ENCODE measurements at places on chromosomes 5 and 9.
A peak's percentile ranks its signal among the peaks of the same experiment; 100 is the strongest.

- peak; percentile 94 for DNase-seq
These were observed 25.7 kb downstream of the UTP15 start for GRCh38 chr5:73591102-73591695.

- no peak for DNase-seq
These were observed 7.5 kb downstream of the FAXDC2 start for GRCh38 chr5:154842689-154843530.

DNA sequence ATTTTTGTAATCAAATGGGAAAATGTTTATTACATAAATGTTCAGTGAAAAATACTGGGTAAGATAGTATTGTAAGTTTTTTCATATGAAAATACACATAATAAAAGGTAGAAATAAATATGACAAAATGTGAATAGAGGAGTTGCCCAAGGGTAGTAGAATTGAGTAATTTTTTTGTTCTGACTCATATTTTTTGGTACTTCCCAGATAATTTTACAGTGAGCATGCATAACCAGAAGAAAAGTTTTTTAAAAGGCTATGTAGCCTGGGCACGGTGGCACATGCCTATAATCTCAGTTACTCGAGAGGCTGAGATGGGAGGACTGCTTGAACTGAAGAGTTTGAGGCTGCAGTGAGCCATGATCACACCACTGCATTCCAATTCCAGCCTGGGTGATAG is 116.9 kb downstream of the PIP5K1B start:
- DNase-seq = peak; percentile 0

DNA sequence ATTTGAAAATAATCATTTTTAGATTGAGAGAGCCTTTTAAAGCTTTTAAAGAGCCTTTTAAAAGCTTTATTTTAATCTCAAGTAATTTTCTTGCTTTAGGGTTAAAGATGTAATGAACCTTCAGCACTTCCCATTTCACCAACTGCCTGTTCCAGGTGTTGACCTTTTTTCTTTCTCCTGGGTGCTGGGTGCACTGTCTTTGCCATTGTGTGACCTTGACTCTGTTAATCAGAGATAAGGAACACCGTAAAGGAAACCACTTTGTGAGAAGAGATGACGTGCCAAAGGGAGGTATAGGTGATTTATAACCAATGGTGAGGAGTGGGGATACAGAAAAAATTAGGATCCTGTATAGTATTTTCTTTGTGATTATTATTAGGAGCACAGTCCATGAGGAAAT is 68.2 kb downstream of the NAA35 start:
- no peak for DNase-seq

- DNase-seq = peak; percentile 20
These were observed 651.3 kb upstream of the MEF2C start for GRCh38 chr5:89534331-89534730.

GRCh38 chr5:95619096-95619495 is 791 bp upstream of the GPR150 start:
- DNase-seq = peak; percentile 86

- DNase-seq = peak; percentile 92
These were observed 54.4 kb downstream of the ANKH start for GRCh38 chr5:14816999-14817761.

- DNase-seq = peak; percentile 5
These were observed 50.1 kb upstream of the FBXL17 start for GRCh38 chr5:108432024-108432423.

DNA sequence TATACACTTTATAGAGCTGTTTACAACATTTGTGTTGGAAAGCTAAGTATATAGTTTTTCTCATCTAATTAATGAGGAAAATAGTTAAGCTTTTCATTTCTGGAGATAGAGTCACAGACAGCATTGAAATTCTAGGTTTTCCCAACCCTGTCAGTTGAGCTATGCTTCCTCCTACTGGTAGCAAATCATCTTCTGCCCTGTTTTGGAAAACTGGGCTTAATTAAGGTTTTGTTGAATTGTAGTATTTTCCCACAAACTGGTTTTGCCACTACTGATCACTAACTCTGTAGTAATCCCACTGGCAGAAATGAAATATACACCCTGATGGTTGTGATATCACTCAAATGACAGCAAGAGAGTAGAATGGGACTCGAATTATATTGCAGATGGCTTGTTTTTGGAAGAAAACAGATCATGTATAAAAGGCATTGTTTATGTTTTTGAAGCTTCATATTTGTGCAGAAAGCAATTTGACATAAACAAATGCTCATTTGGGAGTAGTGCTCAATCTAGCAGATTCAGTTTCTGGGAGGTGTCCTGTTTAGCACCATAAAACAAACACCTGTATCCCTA is 46.6 kb downstream of the CD180 start:
- DNase-seq = peak; percentile 63

GRCh38 chr9:85662573-85662972 is 79.2 kb downstream of the AGTPBP1 start:
- DNase-seq = peak; percentile 9

DNA sequence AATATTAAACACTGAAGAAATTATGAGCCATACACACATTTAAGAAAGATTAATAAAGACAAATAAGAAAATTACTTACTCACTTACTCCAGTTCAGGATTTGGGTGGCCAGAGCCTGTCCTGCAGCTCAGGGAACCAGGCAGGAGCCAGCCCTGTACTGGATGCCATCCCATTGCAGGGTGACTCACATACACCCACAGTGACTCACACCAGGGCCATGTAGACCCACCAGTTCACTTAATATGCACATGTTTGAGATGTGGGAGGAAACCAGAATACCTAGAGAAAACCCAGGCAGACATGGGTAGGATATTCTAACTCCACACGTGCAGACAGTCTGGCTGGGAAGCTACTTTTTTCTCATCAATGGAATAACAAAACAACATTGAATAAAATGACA is 49.6 kb upstream of the ADRB2 start:
- peak; percentile 51 for DNase-seq

- DNase-seq = no peak
These were observed 752.1 kb downstream of the DTWD2 start for GRCh38 chr5:118236108-118236849.

DNA sequence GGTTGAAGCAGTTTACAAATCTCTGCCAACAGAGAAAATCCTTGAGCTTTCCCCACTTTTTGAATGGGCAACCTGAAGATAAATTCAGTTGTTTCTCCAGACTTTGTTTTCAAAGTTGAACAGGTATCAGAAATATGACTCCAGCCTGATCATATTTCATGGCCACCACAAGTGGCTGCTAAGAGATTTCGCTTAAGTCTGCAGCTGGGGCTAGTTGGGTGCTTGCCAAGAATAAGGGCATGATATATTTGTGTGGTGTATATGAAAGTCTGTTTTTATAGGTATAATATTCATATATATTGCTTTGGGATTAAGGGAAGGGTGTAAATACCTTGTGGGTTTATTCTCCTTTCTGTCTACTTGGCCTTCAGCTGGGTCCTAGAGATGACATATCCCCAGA is 168.4 kb upstream of the GDNF start:
- no peak for DNase-seq

DNA sequence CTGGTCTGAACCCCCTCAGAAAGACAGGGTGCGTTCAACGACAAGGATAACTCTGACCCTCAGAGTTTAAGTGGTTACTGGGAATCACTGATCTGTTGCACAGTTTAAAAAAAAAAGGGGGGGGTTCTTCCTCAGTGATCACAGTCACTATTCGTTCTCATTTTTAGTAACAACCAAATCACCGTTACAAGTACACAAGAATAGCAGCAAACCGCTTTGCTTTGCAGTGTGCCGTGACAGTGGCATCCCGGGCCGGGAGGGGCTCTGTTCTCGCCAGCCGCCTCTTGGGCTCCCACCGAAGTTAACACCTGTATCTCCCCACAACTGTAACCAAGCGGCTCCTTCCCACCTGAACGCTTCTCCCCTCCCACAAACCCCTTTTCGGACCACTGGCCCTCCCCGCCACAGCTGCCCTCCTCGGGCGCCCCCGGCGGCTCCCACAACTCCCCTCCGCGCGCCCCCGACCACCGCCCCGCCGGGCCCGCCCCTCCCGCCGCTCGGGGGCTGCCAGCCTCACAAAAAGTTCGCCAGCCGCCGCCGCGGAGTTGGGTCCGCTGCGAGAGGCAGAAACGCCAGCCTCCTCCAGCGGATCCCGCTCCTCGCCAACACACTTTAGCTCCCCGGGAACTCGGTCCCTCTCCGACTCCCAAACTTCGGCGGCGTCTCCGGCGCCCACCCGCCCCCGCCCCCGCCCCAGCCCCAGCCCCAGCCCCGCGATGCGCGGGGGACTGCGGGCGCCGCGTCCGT is 1.2 kb downstream of the SSBP2 start:
- peak; percentile 19 for DNase-seq

DNA sequence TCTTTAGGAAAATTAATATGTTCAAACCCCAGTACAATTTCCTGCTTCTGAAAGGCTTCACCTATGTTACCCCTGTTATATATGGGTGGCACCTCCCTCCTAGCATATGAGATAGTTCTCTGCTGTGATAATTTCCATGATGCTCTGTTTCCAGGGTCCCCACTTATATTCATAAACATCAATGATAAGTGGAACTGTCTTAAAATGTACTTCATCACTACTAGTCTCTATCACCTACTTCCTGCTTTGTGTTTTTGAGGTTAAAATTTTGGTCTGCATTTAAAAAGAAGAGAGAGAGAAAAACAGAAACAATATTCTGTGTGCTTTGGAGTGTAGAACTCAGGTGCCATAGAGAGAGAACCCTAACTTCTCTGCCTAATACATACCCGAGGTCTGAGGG is 234.7 kb downstream of the HTR1A start:
- DNase-seq = no peak

GRCh38 chr5:55004729-55005128 is 19.3 kb upstream of the GZMK start:
- peak; percentile 76 for DNase-seq

- DNase-seq = no peak
These were observed 107.7 kb upstream of the EQTN start for GRCh38 chr9:27404661-27405060.

- no peak for DNase-seq
These were observed 24.7 kb downstream of the XPA start for GRCh38 chr9:97672403-97672802.

GRCh38 chr9:21993007-21993406 is 1.2 kb downstream of the CDKN2A start:
- DNase-seq = no peak

DNA sequence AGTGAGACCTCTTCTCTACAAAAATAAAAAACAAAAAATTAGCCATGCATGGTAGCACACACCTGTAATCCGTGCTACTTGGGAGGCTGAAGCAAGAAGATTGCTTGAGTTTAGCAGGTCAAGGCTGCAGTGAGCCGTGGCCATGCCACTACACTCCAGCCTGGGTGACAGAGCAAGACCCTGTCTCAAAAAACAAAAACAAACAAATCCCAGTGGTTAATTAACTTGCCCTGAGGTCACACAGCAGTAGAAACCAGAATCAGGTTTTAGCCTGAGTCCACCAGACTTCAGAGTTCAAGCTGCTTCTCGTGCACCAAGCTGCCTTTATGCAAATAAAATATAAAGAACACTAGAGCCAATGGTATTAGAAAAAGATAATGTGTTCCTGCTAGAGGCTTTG is 169.7 kb downstream of the GOLPH3 start:
- DNase-seq = no peak

DNA sequence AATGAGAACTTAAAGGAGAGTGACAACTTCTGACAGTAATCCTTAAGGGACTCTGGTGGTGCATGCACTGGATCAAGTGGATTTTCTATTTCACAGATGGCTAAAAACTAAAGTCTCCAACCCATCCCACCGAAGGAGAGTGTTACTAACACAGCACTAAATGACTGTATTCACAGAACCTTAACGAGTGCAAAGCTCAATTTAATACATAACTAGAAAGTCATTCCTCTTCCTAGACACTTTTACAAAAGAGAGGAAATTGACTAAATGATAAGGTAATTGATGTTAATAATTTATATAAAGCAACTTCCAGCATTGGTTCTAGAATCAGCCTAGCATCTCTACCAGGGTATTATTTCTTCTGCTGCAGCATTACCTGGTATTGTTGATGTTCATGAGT is 189.8 kb downstream of the ADAMTS12 start:
- no peak for DNase-seq
